Stimulated activated CD8-positive, alpha-beta memory T cell treated with anti-CD3 and anti-CD28 coated beads, Interleukin-15, amount 100 ng/mL, for 48 hours (primary cell): ENCODE measurements at places on chromosomes 12 and 14.

DNA sequence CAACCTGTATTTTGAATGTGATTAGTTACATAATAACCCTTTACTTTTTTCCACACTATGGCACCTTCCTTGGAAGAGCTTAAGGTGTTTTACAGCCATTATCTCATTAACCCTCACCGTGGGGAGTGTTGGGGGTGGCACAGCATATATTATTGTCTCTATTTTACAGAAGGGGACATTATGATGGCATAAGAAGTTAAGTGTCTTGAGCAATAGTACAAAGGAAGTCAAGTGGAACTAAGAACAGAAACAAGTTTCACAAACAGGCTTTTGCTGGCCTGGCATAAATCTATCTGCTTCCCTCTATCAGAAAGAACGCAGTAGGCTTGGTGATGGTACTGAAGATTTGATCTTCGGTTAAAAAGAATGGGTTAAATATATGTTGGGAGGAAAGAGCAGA, 169.7 kb upstream of the OTX2 start:
- no peak for DNase-seq

GRCh38 chr12:111310076-111310870, 58.6 kb downstream of the PHETA1 start:
- no peak for DNase-seq

DNA sequence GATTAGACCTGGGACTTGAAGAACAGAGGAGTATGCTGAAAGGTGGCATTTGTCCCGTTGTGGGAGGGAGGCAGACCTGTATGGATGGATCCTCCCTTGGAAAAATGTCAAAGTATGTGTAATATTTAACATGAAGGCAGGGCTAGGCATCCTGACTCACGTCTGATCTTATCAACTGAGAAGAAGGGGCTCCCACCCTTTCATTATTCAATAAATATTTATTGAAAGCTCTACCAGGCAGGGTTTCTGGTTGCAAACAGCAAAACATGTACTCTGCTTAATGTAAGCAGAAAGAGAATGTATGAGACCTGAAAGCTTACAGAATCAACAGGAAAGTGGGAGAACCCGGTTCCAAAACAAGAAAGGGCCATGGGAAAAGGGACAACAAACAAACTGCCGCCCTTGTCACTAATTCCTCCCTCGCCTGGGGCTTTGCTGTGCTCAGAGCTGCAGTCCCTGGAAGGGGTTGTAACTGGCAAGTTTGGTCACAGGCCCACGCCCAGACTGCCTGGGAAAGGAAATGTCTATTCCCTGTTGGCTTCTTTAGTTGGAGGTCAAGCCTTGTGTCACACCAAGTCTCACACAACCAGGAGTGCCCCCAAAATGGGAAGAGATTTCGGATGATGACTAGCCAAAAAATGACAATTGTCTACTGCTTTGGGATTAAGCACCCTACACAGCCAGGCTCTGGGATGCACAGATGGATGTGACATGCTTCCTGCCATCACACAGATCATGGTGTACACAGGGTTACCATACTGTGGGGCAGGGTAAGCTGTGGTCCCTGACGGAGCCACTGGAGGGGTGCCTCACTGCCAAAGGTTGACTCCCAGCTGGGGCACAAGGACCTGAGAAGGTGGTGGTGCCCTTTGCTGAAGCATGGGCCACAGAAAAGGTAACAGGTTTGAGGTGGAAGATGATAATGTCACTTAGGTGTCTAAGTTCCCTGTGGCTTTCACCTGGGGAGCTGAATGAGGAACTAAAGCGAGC, 36.8 kb downstream of the RAB35 start:
- no peak for DNase-seq

- DNase-seq, result no peak
These were observed 37.8 kb upstream of the PPP1CC start for GRCh38 chr12:110780448-110780847.

DNA sequence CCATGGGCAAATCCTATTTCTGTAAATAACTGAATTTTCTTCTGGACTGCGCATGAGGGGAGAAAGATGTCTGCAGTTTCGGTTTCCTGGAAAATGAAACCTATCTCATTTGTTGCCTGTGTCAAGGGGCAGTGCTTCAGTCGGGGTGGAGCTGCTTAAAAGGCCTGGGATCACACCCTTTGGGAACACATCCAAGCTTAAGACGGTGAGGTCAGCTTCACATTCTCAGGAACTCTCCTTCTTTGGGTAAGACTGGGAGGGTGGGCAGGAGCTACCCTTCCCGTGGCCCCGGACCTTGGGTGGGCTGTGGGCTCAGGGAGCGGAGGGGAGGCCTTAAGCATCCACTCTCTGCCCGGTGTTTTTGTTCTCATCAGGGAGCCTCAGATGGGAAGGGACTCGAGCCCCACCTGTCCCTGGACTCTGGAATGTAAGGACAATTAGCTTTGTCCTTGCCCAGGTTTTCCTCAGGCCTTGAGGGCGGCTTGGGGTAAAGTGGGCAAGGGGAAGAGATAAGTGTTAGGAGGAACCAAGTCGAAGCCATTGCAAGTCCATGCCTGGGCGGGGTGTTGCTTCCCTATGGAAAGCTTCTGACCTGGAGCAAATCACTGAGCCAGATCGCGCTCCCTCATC, at the start of gene IFI27:
IFI27 (plus strand) TSS at position 185 of the 630 bp plus-strand sequence.
- DNase-seq, result no peak

- no peak for DNase-seq
These were observed 126.0 kb downstream of the CHST11 start for GRCh38 chr12:104582739-104583138.

DNA sequence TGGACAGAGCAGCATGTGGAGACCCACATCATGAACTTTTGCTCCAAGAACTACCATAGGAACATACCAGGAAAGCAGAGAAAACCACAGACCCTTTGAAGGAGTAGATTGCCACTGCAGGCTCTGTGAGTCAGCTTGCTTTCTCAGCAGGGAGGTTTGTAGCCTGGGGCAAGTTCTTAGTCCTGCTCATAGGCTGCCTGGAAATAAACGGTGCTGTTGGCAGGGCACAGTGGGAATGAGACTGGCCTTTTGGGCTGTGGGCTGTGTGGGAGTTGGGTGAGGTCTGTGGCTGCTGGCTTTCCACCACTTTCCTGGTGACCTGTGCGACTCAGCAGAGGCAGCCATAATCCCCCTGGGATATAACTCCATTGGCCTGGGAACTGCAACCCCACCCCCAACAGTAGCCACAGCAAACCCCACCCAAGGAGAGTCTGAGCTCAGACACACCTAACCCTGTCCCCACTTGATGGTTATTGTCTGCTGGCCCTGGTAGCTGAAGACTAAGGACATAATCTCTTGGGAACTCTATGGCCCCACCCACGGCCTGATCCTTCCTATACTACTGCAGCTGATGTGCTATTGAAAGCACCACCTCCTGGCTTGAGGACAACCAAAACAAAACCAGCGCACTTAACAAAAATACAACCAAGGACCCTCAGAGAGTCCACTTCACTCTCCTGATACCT, 192.1 kb upstream of the GARIN6 start:
- no peak for DNase-seq

DNA sequence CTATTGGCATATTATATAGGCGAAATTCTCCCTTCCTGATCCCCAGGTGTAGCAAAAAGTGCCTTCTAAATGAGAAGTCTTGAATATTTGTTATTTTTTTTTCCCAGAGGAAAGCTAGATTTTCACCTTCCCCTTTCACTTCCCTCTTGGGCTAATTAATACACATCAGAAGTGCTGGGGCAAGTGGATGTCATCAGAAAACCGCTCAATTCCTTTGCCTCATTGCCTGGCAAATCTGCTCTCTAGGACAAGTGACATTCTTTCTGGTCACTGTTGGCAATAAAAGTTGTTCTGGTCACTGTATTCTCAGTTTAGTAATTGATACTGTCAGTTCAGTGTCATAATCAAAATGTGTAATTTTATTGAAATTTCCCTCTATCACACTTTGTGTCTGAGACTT, 174.5 kb downstream of the ETNK1 start:
- no peak for DNase-seq

DNA sequence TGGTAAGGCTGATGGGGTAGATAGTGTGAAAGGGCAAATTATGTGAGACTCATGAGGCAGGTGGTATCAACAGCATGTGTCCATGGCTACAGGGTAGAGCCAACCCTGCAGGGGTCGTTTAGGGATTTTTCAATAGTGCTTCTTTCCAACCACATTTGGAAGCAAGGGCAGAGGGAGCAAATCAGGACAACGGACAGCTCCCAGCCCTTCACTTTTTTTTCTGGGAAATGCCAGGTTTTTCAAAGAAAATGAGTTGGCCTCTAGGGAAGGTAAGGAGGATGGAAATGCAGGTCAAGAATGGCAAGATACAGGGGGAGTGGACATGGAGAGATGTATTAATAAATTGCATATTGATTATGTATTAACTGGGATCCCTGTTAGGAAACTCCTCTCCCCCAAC, 4.9 kb upstream of the CMA1 start:
- no peak for DNase-seq

- DNase-seq, result no peak
These were observed 326.3 kb upstream of the DIO3 start for GRCh38 chr14:101234999-101235334.

GRCh38 chr12:16586350-16587109, 19.4 kb downstream of the LMO3 start:
- DNase-seq, result no peak

GRCh38 chr12:66398931-66399910, 96.9 kb downstream of the HELB start:
- DNase-seq, result no peak

DNA sequence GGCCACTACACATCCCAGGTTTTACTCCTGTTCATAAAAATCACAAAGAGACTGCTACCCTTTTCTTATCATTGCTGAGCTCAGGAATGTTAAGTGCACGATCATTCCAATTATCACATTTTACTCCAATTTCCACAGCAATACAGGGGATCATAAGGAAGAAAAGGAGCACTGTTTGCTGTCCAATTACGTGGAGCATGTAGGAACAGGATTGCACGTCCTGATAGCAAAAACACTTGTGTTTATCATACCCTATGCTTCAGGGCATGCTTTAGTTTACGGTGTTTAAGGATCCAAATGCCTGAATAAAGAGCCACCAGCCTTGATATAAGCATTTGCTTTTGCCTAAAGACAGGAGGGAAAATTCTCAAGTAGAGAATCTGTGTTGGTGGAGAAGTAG, 155.4 kb upstream of the EGLN3 start:
- no peak for DNase-seq

GRCh38 chr12:106917503-106917902, 38.2 kb upstream of the TMEM263 start:
- DNase-seq, result no peak

- no peak for DNase-seq
These were observed 33.6 kb downstream of the GYS2 start for GRCh38 chr12:21571046-21571445.

GRCh38 chr12:7668171-7668570, 2.5 kb upstream of the APOBEC1 start:
- no peak for DNase-seq

- no peak for DNase-seq
These were observed 104.1 kb downstream of the LGMN start for GRCh38 chr14:92644171-92644969.

DNA sequence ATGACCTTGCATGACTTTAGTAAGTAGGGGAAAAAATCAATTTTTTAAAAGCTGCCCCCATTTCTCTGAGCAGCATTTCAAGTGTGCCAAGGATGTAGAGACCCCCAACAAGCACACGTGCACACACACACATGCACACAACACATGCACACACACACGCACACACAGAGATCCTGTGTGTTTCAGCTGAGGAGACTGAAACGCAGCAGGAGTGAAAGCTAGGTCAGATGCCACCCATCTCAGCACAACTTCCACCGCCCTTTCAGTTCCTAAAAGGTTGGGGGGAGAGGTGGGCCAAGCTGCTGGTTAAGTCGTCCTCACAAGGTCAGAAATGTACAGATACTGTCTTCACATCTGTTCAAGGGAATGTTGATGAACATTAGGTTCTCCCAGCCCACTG, 13.9 kb downstream of the MYL2 start:
- no peak for DNase-seq

- DNase-seq, result no peak
These were observed 397.3 kb downstream of the ZFP36L1 start for GRCh38 chr14:68395604-68396003.

GRCh38 chr12:32398816-32399369, 465 bp upstream of the FGD4 start:
- DNase-seq, result no peak

DNA sequence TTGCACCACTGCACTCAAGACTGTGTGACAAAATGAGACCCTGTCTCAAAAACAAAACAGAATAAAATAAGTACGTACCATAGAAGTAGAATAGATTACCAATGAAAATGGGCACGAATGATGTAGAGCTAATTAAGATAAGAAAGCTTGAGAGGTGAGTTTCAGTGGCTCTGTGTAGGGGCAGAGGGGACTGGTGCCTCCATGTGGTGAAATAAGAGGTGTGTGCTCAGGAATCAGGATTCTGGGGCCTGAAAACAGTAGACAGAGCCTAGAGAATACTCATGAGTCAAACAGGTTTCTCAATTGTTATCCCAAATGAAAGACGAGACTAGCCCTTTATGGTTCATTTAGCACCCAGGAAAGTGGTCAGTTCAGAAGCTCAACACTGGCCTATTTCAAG, 1145.1 kb downstream of the FLRT2 start:
- DNase-seq, result no peak

GRCh38 chr12:32679920-32680237, 778 bp downstream of the DNM1L start:
- DNase-seq, result no peak

DNA sequence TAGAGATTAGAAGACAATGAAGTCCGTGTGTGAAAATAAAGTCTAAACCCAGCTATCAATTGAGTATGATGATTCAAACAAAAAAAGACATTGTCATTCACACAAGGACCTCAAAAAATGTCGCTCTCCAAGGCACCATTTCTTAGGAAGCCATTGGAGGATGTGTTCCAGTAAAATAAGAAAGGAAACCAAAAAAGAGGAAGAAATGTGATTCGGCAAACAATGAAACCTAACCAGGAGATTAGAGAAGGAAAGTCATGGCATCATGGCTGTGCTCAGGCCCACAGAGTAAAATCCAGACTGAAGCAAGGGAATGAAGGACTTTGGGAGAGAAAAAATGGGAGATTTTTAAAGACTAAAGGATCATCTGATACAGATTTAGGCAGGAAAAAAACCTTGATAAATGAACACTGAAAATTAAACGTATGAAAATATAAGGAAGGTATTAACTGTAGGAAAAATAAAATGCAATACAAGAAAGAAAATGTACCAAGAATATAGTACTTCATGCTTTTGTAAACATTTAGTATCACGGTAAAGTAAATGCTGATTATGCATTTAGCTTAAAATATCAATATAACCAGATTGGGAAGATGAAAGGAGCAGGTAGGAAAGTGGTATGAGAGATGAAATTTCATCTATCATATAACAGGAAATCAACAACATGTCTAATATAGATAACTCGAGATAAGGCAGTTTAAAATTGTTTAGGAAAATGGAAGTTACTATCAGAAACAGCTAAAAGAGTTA, 38.2 kb upstream of the MTHFD1 start:
- DNase-seq, result no peak
